ELR (cell line): ENCODE measurements at places on chromosomes 12 and 14.
A peak's percentile ranks its signal among the peaks of the same experiment; 100 is the strongest.

- no peak for DNase-seq
Observed at GRCh38 chr12:130547480-130548155, 168.5 kb downstream of the RIMBP2 start.

GRCh38 chr12:88993651-88994050 lies 358.6 kb downstream of the DUSP6 start:
- peak; percentile 79 for DNase-seq

- DNase-seq, result no peak
Observed at GRCh38 chr12:55726971-55727370, 1.8 kb downstream of the CD63 start.

DNA sequence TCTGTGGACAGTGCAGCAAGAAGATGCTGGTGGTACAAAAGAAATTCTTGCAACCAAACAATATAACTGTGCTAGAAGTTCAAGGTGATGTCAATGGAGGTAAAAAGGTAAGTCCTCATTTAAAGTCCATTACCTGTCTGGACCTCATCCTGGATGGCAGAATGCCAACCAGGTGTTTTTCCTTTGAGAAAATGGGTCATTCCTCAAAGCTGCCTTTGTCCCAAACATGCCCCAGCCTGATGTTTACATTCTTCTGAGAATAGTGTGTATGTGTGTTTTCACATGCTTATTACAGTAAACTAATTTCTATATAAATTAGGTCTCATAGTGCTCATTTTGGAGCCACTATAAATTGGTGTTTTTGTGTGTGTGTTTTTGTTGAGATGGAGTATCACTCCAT lies 24.9 kb downstream of the ACTR6 start:
- no peak for DNase-seq

DNA sequence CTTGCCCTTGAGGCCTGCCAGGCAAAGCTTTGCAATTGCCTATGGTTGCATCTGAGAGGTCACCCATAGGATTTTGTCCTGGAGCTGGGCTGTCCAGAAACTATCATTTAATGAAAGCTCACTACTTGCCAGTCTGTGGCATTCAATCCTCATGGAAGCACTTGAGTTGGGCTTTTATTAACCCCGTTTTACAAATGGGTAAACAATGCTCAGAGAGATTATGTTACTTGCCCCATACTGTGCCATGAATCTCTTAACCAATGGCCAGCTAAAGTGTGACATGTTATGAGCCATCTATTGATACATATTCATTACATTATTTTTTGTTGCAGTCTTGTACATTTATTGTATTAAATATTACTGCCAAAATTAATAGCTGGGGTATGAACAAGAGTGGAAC lies 35.9 kb downstream of the PDZRN4 start:
- DNase-seq, result no peak

DNA sequence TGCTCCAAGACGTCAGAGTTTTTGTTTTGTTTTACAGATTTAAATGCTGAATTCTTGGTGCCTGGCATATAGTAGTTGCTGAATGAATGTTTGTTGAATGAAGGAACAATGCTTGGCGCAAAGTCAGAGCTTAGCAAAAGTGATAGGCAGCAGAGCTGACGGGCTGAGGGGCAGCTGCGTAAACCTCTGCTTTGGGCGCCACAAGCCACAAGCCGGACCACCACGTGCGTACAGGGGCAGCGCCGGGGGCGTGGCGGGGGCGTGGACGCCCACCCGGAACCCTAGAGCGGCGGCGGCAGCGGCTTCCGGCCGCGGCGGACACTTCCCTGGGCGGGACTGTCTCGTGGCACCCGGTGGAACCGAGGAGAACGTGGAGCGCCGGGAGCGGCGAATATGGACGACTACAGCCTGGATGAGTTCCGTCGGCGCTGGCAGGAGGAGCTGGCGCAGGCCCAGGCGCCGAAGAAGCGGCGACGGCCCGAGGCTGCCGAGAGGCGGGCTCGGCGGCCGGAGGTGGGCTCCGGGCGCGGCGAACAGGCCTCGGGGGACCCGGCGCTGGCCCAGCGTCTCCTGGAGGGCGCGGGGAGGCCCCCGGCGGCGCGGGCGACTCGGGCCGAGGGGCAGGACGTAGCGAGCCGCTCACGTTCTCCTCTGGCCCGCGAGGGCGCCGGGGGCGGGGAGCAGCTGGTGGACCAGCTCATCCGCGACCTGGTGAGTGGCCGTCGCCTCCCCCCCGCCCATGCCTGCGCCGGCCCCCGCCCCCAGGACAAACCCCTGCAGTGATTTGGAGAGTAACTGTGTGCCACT lies at the start of gene FBXW8:
FBXW8 (plus strand) TSS at position 306 of the 807 bp plus-strand sequence; CDS start at position 394, 88 bp downstream.
- peak; percentile 85 for DNase-seq

DNA sequence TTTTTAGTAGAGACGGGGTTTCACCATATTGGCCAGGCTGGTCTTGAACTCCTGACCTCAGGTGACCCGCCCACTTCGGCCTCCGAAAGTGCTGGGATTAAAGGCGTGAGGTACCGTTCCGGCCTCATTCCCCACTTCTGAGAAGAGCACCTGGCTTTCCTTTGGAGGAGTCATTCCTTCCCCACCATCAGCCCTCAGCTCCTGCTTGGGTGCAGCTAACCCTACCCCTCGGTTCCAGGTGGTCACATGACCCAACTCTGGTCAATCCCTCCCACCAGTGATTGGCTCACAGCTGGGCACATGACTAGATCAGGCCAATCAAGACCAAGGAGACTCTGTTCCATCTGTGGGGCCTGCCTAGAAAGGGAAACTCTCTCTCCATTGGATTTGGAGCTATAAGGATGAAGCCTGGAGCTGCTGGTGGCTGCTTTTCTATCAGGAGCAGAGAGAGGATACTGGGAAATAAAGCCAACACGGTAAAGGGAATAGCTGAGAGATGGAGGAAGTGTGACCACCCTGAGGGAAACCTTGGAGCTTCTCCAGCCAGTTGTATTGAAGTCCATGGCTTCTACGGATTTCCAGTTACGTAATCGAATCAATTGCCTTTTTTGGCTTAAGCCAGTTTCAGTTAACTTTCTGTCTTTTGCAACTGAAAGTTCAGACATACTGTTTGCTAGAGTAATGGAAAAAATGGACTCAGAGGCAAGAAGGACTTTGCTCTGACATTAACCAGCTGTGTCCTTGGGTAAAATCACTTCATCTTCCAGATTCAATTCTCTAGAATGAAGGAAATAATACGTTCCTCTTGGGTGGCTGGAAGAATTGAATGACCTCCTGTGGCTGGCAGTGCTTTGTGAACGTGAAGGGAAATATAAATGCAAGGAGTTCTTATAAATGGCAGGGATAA lies 19.7 kb upstream of the IFT81 start:
- no peak for DNase-seq

GRCh38 chr12:32115404-32116104 lies 8.9 kb downstream of the BICD1 start:
- DNase-seq, result peak; percentile 99

DNA sequence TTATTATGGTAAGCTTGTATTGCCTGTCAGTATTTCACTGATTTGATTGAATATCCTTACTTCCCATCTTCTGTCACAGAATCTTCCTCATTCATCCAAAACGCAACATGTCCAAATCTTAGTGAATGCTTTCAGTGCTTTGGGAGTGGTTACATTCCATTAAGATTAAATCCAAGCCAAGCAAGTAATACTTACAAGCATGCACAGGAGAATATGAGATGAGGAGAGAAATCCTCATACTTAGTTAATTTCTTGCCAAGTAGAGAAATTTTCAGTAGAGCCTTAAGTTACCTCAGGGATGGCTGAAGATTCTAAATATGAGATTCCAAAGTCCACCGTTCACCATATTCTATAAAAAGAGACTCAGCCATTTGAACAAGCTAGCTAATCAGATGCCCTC lies 316.0 kb downstream of the RAD51B start:
- DNase-seq, result peak; percentile 29

GRCh38 chr14:71380271-71380670 lies 473.0 kb downstream of the PCNX1 start:
- peak; percentile 25 for DNase-seq

DNA sequence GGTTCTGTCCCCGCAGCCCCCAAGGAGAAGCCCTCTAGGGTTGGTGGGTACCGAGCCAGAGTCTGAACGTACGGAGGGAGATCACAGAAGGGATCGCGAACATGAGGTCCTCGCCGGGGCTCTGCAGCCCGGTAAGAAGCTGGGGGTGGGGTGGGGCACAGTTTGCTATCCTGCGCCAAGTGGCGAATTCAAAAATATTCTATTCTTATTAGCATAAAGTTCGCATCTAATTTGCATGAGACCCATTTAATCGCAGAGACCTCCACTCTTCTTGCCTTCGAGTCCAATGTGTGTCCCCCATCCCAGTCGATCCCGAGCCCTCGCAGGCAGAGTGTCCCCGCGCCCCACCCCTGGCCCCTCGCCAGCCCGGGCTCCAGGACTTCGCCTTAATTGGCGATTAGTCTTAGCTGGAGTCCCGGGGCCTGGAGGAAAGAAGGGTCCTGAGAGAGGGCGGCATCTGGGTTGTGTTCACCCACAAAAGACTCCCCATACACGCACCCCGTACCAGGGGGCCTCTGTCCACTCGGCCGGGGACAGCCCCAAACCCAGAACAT lies 604 bp upstream of the ARHGEF25 start:
- peak; percentile 32 for DNase-seq
